ENCODE measurements at places on chromosomes 6 and 20.

GRCh38 chr6:157714153-157714490 is 108.9 kb upstream of the SNX9 start:
- no peak for DNase-seq

GRCh38 chr6:149917679-149918078 is 5.2 kb downstream of the RAET1G start:
- DNase-seq: no peak

- peak; percentile 72 for DNase-seq
These were observed 31.0 kb downstream of the GLO1 start for GRCh38 chr6:38671885-38672467.

DNA sequence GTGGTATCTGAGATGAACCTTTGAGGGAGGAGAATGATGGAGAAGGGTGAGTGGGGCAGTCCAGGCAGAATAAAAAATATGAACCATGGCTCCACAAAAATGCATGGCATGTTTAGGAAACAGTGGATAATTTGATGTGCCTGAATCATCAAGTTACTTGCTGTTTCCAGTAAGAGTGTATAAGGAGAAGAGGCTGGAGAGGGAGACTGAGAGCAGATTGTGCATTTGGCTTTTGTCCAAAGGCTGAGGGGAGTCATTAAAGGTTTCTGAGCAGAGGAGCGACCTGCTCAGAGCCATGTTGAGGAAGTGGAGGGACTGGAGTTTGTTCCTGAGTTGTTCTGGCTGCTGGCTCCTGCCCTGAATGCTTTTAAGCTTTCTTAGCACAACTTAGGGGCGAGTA is 6.1 kb downstream of the MMP24 start:
- no peak for DNase-seq

DNA sequence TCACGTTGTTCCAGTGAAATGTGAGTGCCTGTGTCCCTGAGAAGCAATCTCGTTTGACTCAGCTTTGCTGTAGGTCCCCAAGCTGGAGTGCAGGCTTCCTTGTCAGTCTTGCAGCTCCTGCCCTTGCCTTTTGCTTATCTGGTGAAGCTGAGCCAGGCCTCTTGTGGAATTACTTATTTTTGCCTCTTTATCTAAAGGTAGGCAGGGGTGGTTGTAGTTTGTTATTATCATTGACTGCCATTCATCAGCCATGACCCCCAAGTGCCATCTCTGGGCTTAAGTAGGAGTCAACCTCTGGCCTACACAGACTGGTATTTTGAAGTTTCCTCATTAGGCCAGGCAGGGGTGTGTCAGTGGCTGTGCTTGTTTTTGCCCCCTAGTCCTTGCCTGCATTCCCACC is 2.1 kb downstream of the TMEM14B start:
- no peak for DNase-seq

DNA sequence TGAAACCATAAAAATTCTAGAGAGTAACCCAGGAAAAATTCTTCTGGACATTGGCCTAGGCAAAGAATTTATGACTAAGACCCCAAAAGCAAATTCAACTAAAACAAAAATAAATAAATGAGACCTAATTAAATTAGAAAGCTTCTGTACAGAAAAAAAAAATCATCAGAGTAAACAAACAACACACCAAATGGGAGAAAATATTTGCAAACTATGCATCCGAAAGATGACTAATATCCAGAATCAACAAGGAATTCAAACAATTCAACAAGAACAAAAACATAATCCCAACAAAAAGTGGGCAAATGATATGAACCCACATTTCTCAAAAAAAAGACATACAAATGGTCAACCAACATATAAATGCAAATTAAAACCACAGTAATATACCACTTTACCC is 242.6 kb upstream of the CDYL start:
- no peak for DNase-seq

- DNase-seq: no peak
These were observed 30.0 kb downstream of the DZANK1 start for GRCh38 chr20:18436847-18437246.

DNA sequence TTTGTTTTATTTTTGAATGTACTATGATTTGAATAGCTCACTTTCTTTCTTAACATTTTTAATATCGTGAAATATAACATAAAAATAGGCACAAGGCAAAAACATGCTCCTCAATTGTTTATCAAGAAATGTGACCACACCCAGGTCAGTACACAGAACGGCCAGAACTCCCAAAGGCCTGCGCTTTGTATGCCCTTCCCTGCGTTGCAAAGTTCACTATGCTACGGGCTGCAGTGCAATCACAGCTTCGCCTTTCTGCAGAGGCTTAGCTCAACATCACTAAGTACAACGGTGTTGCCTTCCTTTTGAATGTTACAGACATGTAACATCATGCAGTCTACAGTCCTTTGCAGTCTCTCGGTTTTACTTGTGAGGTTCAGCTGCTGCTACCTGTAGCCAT is 333.4 kb downstream of the THBS2 start:
- no peak for DNase-seq

GRCh38 chr20:3080939-3081388 is 3.6 kb downstream of the AVP start:
- DNase-seq: no peak

DNA sequence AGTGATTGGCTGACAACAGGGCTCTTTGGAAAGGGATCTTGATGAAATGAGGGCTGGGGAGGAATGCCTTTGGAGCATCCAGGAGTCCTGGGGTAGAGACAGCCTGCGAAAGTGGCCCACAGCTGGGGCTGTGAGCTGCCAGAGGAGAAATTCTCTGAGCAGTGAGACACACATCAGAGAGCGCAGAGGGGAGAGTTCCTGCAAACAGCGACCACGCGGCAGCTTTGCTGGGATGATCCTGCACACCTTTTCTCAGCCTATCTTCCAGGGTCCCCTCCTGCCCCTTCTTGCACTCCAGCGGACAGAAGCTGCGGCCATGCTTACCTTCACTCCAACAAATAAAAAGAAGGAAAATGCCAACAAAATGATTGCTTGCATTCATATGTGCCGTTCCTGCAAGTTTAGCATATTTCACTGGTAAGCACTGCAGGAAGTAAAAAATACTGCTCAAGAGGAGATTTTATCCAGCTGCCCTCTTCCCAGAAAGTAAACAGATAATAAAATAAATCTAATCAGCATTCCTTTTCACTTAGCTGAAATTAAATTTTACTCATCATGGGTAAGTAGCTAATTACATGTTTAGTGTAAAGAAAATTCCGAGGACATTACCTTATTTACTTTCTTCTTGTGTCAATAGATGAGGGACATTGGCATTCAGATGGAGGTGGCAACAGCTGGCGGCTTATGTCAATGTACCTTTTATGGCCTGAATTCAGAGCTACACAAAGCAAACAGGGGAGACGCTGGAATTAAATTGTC is 339.9 kb upstream of the ARID1B start:
- no peak for DNase-seq

DNA sequence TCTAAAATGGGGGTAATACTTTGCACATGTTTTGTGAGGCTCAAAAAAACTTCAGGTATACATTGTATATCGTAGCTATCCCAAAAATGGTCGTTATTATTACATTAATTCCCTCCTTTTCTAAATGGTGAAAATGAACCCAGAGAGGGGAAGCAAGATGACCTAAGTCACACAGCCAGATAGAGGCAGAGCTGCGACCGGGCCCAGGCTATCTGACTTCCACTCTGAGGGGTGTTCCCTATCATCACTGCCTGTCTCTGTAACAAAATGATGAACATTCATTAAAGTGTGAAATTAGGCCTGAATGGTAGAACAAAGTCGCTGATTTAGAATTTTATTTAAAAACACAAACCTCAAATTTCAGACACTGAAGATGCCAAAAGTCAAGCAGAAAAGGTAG is 29.1 kb upstream of the RIMS4 start:
- no peak for DNase-seq

DNA sequence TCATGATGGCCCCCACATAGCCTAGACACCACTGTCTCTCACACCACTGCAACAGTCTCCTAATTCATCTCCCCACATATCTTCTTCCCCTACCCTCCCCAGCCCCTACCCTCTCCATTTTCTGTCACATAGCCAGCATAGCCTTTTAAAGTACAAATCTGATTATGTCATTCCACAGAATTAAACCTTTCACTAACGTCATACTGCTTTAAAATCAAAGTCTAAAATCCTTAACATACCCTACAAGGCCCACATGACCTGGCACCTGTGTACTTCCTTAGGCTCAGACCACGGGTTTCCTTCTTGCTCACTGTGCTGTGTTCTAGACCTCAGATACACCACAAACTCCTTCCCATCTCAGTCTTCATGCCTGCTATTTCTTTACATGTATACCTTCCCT is 5.9 kb downstream of the OSTM1 start:
- no peak for DNase-seq

DNA sequence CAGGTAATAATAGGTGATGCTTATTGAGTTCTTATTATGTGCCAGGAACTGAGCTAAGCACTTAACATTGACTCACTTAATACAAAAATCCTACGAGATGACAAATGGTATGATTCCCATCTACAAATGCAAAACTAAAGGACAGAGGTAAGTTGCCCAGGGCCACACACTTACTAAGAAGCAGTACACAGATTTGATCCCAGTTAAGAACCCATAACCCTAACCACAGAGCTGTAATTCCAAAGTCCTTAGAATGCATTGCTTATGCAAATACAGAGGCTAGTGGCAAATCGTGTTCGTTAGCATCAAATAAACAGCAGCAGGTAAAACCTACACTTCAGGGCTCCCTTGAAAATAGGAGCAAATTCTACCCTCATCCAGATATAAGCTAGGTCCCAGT is 104.0 kb downstream of the SASH1 start:
- no peak for DNase-seq

DNA sequence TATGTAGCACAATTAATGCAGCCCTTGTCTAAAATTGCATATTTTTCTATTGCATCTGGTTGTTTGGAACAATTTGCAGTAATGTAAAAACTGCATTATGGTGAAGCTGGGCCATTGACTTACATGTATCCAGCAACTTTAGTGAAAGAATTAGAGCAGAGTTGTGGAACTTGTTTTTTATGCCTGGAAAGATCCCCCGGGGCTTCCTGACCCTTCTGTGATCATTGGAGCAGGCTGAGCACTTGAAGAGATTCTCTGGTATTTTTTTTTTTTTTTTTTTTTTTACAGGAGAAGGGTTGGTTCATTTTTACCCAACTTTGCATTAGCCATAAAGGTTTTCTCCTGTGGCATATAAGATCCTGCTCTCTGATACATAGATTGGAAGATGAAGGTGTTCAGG is 45.0 kb downstream of the LIN28B start:
- no peak for DNase-seq

GRCh38 chr20:55099251-55099650 is 623.9 kb downstream of the DOK5 start:
- no peak for DNase-seq

DNA sequence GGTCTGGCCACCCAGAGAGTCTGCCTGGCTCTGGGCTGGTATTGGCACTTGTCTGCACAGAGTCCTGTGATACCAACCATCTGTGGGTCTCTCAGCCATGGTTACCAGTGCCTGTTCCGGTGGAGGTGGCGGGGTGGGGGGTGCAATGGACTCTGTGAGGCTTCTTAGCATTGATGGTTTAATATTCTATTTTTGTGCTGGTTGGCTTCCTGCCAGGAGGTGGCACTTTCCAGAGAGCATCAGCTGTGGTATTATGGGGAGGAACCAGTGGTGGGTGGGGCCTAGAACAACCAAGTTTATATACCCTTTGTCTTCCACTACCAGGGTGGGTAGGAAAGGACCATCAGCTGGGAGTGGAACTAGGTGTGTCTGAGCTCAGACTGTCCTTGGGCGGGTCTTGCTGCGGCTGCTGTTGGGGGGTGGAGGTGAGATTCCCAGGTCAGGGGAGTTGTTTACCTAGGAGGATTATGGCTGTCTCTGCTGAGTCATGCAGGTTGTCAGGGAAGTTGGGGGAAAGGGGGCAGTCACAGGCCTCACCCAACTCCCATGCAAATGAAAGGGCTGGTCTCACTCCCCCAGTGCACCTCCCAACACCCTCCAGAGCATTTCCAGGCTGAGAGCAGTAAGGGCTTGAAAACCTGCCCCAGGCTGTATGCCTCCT is 117.5 kb downstream of the FLRT3 start:
- DNase-seq: no peak

GRCh38 chr6:32905078-32905477 is 35.8 kb downstream of the HLA-DMB start:
- DNase-seq: no peak

GRCh38 chr20:46936415-46937156 is 41.9 kb downstream of the EYA2 start:
- no peak for DNase-seq

GRCh38 chr6:161511447-161512095 is 237.7 kb upstream of the AGPAT4 start:
- no peak for DNase-seq

- no peak for DNase-seq
These were observed 22.3 kb upstream of the THEMIS start for GRCh38 chr6:127923135-127923534.

GRCh38 chr20:50335866-50336265 is 145.2 kb downstream of the CEBPB start:
- DNase-seq: no peak

GRCh38 chr6:1129131-1129530 is 182.8 kb upstream of the FOXQ1 start:
- no peak for DNase-seq

DNA sequence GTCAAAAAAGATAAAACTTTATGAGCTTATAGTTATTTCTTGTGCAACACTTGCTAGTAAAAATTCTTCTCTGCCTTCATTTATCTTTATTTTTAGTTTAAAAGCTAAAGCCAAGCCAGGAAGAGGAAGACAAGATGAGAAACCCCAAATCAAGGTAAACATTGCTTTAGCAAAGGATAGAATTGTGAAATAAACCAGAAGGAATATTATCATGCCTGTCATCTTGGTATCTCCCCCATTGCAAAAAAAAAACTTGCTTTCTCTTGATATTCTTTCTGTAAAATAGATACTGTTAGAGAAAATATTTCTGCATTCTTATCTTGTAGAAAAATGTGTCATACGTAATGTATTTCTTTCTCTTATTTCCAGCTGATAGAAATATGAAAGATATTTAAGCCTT is 432.8 kb downstream of the GJA1 start:
- DNase-seq: no peak

- DNase-seq: no peak
These were observed 31.9 kb upstream of the PRSS35 start for GRCh38 chr6:83480470-83480869.

GRCh38 chr6:155687645-155688044 is 232.0 kb upstream of the NOX3 start:
- DNase-seq: no peak

- no peak for DNase-seq
These were observed 157.3 kb downstream of the THBS2 start for GRCh38 chr6:169096388-169096787.

- DNase-seq: no peak
These were observed 48.4 kb downstream of the BMP5 start for GRCh38 chr6:55826941-55827340.

DNA sequence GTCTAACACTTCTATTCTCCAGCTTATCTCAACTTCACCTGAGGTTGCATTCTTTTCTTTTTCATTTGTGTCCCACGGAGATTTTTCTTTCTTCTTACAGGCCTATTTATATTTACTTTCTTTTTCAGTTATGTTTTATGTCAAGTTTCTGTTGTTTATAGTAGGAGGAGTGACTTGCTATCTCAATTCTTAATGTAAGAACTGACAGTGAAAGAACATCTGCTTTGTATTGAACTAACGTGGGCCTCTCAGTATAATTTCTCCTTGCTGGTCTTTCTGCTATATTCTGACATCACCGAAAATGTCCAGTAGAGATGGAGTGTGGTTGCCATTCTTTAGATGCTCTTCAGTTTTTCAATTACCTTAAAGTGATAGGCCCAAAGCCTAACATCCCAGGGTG is 521.7 kb downstream of the EPM2A start:
- DNase-seq: no peak

- DNase-seq: no peak
These were observed 659.7 kb downstream of the KIF16B start for GRCh38 chr20:15913391-15914025.
